ENCODE measurements at places on chromosomes 7 and 10.

DNA sequence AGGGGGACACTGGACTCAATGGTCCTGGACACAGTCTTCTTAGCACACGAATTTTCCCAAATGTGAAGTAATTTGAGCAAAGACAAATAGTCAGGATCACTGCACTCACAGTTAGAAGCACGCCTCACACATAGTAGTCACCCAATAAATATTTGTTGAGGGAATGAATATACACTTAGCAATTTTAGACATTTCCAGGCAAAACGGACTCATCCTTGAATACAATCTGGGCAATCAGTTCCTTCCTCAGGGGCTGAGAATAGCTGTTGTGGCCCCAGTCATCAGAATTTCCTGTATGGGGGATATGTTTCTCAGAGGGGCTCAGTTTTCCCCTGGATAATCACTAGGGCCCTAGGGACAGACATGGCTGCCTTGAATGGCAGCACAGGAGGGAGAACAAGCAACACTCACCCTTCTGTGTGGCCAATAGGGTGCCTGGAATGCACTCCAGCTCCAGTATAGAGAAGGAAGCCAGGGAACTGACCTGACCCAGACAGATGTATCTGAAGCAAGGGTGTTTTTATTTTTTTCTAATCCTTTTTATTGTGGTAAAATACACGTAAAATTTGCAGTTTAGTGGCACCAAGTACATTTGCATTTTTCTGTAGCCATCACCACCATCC is 282.7 kb upstream of the ZNF32 start:
- DNase-seq, result no peak

DNA sequence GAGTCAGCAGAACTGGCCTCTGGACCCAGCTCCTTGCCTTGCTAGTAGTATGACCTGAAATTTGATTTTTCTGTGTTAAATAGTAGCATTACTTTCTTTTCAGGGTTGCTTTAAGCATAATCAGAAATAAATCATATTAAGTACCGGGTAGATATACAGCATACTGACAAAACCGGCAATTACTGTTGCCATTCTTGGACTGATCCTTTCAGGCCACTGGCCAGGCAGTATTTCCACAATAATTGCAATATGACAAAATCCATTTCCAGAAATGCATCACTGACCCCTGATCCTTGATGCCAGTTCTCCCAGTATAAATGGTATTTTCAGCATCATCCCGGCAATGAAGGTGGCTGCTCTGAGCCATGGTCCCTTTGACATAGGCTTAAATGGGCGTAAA is 6.9 kb downstream of the LRIT1 start:
- no peak for DNase-seq

DNA sequence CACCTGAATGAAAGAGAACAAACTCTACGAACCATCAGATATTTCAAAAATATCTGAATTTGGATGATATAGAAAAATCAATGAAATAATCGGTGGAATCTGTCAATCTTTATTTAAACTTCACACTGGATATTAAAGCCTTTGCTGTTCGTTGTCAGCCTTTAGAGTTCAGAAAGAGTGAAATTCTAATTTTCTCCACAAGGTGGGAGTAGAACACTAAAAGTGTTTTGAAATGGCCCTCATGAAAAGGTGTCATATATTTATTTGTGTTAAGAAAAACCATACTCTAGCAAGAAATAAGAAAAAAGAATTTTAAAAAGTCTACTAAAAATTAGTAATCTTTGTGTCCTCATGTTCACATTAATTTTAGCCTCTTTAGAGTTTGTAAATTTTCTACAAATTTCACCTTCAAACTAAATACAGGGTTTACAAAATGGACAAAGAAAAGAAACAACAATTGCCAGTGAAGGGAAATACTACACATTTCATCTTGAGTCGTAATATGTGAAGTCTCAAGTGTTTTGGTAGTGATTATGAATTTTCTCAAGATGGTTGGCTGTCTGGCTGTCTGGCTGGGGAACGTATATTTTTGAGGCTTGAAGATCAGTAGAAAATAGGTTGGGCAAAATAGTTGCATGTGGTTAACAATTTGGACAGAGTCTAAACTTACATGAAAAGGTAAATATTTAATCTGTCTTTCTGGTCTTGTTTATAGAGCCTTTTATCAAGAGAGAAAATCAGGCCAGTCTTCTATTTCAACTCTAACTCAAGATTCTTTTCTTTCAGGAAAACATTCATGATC is 43.7 kb downstream of the DNAJB9 start:
- peak; percentile 73 for DNase-seq

- no peak for DNase-seq
Measured at GRCh38 chr7:43042302-43042701, 70.1 kb upstream of the HECW1 start.

- no peak for DNase-seq
Measured at GRCh38 chr7:128838981-128839731, 8.9 kb downstream of the FLNC start.

DNA sequence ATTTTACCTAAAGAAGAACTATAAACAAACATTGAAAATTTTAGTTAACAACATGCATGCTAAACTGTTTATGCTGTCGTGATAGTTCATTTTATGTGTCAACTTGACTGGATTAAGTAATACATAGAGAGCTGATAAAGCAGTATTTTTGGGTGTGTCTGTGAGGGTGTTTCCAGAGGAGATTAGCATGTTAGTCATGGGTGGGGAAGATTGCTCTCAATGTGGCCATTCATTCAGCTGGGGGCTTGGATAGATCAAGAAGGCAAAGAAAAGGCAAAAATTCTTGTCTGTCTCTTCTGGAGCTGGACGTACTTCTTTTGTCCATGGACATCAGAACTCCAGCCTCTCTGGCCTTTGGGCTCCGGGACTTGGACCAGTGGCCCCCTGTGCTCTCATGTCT is 172.9 kb upstream of the SEMA3E start:
- no peak for DNase-seq

- no peak for DNase-seq
Measured at GRCh38 chr10:43115881-43116595, 22.2 kb upstream of the CSGALNACT2 start.

DNA sequence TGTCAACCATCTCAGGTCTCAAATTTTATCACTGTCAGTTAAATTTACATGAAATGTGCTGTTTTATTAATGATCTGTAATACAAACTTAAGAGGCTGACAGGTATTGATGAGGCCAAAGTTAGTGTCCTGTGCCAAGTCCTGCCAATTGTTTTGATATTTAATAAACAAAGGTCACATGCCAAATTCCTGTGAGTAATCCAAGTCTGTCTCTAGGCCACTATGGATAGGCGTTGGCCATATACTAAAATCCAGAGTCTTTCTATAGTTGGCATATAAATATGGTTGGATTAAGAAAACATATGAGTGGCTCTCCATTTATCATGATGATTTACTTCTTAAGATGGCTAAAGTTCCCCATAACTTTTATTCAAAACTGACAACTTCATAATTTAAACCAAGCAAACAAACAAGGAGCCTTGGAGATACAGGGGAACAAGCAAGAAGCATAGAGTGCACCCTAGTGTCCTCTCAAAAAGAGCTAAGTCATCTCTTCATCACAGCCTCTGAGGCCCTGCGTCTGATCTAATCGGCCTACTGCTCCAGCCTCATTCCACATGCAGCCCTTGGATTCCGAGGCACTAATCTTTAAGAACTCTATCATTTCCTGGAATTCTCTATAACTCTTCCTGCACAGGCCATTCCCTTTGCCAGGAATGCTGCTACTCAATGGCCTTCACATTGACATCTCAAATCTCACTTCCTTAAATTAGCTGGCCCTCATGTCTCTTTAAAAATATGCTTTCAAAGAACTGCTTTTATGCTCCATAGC is 32.7 kb upstream of the NRCAM start:
- DNase-seq, result no peak

DNA sequence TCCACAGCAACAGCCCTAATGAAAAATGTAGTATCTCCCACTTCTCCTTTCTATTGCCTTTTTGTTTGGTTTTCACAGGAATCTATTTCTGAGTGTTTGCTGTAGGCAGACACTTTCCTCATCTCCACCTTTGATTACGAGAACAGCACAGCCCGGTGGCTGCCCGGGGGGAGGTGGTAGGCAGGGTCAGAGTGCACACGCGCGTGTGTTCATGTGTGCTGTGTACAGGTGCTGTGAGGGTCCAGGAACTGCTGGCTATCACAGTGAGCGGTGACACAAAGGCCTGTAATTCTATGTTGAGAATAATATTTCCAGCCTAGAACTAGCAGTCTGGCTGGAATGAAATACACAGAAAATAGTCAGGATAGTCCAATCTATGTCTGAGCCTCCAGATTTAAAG is 212.8 kb downstream of the ADARB2 start:
- no peak for DNase-seq

- DNase-seq, result no peak
Measured at GRCh38 chr10:32125023-32125422, 68.8 kb upstream of the KIF5B start.

DNA sequence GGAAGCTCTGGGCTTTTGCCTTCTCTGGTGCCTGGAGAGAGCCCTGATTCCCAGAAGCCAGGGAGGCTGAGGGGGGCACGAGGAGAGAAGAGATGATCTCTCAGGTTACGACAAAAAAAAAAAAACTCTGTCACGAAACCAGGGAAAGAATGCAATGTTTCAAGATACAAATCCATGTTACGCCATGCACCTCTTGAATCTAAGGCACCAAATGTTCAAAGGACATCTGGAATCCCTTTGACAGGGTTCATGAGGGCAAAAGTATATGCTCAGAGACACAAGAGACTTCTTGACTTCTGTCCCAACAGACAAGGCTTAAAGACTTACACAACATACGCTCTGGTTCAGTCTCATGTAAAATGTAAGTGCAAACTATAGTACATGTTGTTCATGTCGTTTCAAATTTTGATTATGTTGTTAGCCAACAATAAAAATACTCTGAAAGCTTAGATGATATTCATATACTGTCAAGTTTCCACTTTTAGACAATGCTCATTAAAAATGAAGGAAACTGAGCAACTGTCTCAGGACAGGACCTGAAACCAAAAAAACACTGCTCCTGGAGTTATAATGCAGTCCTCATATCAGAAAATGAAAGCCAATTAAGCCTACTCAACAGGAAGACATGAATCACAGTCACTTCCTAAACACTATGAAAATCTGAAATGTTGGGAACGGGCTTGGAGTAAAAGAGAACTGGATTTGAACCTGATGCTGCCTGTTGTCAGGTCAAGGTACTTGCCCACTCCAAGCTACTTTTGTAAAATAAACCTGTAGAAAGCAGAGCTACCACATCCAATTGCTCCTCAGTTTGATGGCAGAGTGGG is 72.3 kb downstream of the CHCHD3 start:
- DNase-seq, result no peak

DNA sequence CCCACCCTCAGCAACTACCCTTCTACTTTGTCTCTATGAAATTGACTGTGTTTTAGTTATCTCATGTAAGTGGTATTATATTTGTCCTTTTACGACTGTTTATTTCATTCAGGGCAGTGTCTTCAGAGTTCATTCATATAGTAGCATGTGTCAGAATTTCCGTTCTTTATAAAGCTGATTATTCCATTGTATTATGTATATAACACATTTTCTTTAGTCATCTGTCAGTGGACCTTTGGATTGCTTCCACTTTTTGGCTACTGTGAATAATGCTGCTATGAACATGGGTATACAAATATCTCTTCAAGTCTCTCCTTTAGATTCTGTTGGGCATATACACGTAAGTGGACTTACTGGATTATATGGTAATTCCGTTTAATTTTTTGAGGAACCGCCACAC is 14.5 kb downstream of the SLF2 start:
- DNase-seq, result no peak

DNA sequence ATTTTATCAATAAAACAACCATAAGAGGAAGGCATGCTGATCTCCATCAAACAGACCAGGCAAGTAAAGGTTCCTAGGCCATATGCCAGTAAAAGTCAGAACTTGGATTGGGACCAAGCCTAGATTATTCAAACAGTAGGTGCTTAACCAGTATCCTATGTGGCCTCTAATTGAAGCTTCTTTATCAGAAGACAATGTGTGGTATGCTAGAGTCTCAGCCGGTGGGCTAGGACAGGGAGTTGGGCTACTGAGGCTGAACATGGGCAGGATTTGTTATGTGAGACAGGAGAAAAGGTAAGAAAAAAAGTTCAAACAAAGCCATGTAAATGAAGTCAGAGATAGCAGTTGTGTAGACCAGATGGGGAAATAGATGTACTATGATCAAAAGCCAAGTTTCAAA is 413.7 kb upstream of the GHITM start:
- DNase-seq, result no peak

GRCh38 chr10:29257784-29258135 is 31.1 kb upstream of the LYZL1 start:
- no peak for DNase-seq

GRCh38 chr10:129442866-129443265 is 24.2 kb upstream of the MGMT start:
- DNase-seq, result no peak

DNA sequence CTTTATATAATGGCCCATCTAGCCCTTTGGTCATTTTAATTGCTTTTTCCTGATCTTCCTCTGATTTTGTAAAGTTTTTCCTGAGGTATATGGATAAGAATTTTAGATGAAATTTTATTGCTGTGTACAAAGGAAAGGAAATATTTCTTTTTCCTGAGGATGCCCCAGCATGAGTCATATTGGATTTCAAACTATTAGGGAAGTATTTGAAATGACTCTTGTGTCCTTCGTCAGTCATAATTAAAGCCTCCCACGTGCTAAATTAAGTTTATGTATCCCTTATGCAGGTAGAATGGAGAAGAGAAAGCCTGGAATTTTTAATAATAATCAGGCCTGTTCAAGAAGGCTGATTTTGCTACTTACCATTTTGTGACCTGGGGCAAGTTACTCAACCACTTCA is 82.6 kb upstream of the GLI3 start:
- no peak for DNase-seq

- no peak for DNase-seq
Measured at GRCh38 chr10:77539147-77539935, 98.3 kb downstream of the KCNMA1 start.

DNA sequence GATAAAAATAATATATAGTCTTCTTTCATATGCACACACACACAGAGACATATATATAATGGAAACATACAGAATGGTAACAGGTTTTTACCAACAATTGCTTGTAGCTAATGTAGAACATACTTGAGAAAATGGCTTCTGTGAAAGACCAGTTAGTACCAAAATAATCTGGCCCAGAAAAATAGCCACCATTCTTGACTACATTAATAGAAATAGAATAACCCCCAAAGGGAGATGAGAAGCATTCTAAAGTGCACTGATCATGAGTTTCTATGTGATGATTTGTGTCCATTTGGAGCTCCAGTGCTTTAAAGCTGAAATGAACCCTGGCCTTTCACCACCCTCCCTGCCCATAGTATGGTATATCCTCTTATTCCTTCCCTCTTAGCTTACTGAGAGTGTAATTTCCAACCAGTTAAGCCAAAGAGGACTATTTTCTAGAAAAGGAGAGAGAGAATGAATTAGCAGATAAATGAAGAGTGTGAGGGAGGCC is 22.9 kb upstream of the IFIT2 start:
- DNase-seq, result no peak

DNA sequence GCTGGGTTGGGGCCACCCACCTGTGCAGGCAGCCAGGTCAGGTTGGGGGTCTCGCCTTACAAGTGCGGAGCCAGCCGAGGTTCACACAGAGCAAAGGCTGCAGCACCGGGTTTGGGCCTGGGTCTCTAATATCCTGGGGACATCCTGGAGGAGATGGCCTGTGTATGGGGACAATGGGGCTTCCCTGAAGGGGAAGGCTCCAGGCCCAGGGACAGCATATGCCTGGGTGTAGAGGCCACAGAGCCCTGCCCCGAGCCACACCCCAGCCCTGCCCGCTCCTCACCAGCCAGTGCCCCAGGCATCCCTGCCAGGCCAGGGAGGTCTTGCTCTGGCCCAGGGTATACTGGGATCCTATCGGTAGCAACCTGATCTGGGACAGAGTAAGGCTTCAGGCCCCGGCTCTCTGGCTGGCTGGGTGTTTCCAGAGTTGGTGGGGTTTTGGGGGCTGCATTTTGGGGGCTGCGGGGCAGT is 9.1 kb downstream of the TTYH3 start:
- DNase-seq, result peak; percentile 63

GRCh38 chr7:156386097-156386496 is 254.5 kb upstream of the RNF32 start:
- peak; percentile 33 for DNase-seq

Data from ACHN (cell line).